ENCODE measurements at places on chromosomes 13 and 19. TPM values are rescaled to one million over a fixed set of nuclear protein-coding genes. Genes with fewer than 3 reads are reported as not detected.

GRCh38 chr13:43908156-43909126 is 28.7 kb downstream of the LACC1 start:
- no peak overlapping the region for H3K4me3 ChIP-seq
- peaks cover 7% of the 10 kb centered on the region for H3K4me1 ChIP-seq
- H3K27ac ChIP-seq = no peak overlapping the region
- peak; percentile 7 for DNase-seq

Gene ZNF578
- total RNA-seq = 0.77 TPM

GRCh38 chr19:51320280-51320657 is 8.8 kb downstream of the IGLON5 start:
- H3K27me3 ChIP-seq = peaks cover 39% of the 10 kb centered on the region
- no peak for DNase-seq
- no peaks in the 10 kb centered on the region for H3K4me1 ChIP-seq
- no peaks in the 10 kb centered on the region for H3K36me3 ChIP-seq
- no peak overlapping the region for H3K4me3 ChIP-seq

DNA sequence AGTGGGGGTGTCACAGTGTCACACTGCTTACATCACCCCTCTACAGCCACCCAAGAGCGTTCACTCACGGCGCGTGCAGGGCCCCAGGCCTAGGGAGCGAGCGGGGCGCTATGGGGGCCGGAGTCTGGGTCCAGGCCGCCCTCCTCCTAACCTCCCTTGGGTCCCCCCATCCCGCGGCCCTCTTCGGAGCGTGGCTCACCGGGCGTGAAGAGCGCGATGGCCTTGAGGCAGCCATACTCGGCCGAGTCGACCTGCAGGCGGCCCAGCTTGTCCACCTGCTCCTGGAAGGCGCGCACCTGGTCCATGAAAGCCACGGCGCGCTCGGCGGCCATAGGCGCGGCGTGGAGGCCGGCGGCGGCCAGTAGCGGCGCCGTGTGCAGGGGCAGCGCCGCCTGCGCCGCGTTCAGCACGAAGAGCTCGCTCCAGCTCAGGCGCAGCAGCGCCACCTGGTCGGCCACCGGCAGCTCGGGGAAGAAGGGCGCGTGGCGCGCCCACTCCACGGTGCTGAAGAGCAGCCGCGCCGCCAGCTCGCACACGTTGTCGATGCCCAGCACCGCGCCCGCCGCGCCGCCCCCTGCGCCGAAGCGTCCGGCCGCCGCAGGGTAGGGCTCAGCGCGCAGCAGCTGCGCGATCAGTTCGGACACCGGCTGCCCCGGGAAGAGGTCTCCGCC is 9.4 kb downstream of the OCEL1 start:
- H3K36me3 ChIP-seq = peaks cover 6% of the 10 kb centered on the region
- peaks cover 9% of the 10 kb centered on the region for H3K4me1 ChIP-seq
- peak; percentile 87 for DNase-seq
- H3K4me3 ChIP-seq = peak overlapping the region; percentile 79
- H3K27me3 ChIP-seq = no peaks in the 10 kb centered on the region

- no peaks in the 10 kb centered on the region for H3K36me3 ChIP-seq
- no peak overlapping the region for H3K4me3 ChIP-seq
- no peak for DNase-seq
- peaks cover 48% of the 10 kb centered on the region for H3K27me3 ChIP-seq
- H3K27ac ChIP-seq = no peak overlapping the region
- H3K4me1 ChIP-seq = no peaks in the 10 kb centered on the region
Measured at GRCh38 chr13:25192936-25193335, 20.8 kb upstream of the AMER2 start.

Gene PSPN
- total RNA-seq = 1.8 TPM

Gene ZNF729
- total RNA-seq = not detected

Gene ENOX1
- 0.28 TPM for total RNA-seq

- peaks cover 14% of the 10 kb centered on the region for H3K4me1 ChIP-seq
- DNase-seq = no peak
- no peaks in the 10 kb centered on the region for H3K36me3 ChIP-seq
- H3K27me3 ChIP-seq = no peaks in the 10 kb centered on the region
Measured at GRCh38 chr19:42467183-42467760, 24.5 kb upstream of the CXCL17 start.

DNA sequence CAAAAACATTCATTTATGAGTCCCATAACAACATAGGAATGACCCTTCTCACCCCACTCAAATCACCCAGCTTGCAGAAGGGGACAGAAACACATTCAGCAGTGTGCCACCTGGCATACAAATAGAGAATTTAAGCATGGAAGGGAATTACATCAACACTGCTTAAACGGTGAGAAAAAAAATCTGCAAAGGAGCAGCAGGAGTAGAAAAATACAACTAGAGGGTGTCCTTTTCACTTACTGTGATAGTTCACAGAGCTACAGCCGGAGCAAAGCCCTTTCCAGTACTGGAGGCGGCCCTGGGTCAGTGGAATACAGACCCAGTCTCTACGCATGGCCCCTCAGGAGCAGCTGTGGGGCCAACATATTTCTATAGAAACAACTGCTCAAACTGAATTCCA is 764.3 kb upstream of the ARGLU1 start:
- H3K27me3 ChIP-seq = no peaks in the 10 kb centered on the region
- no peak overlapping the region for H3K27ac ChIP-seq
- no peaks in the 10 kb centered on the region for H3K36me3 ChIP-seq

DNA sequence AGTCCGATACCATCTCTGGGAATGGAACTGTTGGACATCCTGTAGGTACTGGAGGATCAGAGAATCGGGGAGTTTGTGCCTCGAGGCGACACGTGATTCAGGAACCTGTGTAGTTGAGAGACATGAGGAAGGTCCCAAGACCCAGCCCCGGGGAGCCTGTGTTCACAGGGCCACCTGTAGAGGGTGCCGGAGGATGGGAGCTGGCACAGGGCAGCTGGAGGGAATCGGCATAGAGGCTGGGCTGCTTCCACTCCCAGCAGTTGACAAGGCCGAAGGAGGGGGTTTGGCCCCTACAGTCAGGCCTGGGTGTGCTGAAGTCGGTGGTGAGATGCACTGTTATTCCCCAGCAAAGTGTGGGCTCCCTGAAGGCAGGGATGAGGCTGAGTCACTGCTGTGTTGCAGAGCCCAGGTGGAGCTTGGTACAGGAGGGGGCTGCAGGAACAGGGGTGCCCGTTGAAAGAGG is 2.5 kb upstream of the ISYNA1 start:
- no peak overlapping the region for H3K27ac ChIP-seq
- no peak overlapping the region for H3K4me3 ChIP-seq
- no peaks in the 10 kb centered on the region for H3K27me3 ChIP-seq

Gene APLP1
- 3.0 TPM for total RNA-seq

Gene PTPRS
- total RNA-seq = 1.8 TPM

DNA sequence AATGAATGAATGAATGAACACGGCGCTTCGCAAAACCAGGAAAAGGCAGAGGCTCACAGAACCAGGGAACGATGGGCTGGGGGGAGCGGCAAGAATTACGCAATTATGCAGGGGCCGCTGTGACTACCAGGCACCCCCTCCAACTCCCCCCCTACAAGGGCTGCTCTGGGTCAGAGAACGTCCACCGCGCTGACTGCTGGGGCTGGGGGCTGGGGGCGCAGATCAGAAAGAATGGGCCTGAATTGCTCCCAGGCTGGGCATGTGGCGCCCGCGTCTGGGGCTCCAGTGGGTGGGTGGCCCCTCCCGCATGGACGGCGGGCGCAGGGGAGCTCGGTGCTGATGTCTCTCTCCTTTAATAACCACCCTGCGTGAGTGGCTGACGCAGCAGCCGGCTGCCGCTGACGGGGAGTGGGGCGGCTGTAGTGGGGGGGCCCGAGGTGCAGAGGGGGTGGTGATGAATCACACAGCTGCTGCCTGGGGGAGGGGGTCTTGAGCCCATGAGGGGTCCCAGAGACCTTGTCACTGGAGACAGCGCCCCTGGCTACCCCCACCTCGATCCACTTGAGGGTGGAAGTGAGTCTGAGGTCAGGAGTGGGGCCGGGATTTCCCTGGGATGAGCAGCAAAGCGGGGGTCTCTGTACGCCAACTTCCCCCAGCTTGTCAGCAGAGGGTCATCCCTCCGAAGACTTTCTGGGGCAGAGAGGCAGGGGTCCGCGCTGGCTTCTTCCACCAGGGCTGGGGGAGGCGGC is 1.5 kb upstream of the CIRBP start:
- H3K27ac ChIP-seq = peak overlapping the region; percentile 55
- peak overlapping the region; percentile 45 for H3K4me3 ChIP-seq
- H3K4me1 ChIP-seq = peaks cover 60% of the 10 kb centered on the region
- DNase-seq = peak; percentile 54
- no peaks in the 10 kb centered on the region for H3K27me3 ChIP-seq

GRCh38 chr13:35769812-35770211 is 293.3 kb upstream of the MAB21L1 start:
- H3K36me3 ChIP-seq = no peaks in the 10 kb centered on the region
- no peaks in the 10 kb centered on the region for H3K4me1 ChIP-seq
- peaks cover 3% of the 10 kb centered on the region for H3K27me3 ChIP-seq
- H3K4me3 ChIP-seq = no peak overlapping the region

- DNase-seq = no peak
- H3K4me1 ChIP-seq = peaks cover 48% of the 10 kb centered on the region
- H3K27ac ChIP-seq = no peak overlapping the region
Measured at GRCh38 chr13:29957320-29957719, 106.9 kb upstream of the UBL3 start.

Gene LILRB5
- not detected for total RNA-seq

GRCh38 chr13:80117515-80117914 is 223.4 kb downstream of the SPRY2 start:
- no peak overlapping the region for H3K27ac ChIP-seq
- no peak for DNase-seq
- H3K36me3 ChIP-seq = no peaks in the 10 kb centered on the region
- no peak overlapping the region for H3K4me3 ChIP-seq
- H3K27me3 ChIP-seq = no peaks in the 10 kb centered on the region

GRCh38 chr19:16106121-16106520 is 5.6 kb upstream of the RAB8A start:
- peaks cover 16% of the 10 kb centered on the region for H3K36me3 ChIP-seq
- peak overlapping the region; percentile 44 for H3K27ac ChIP-seq
- H3K4me3 ChIP-seq = no peak overlapping the region
- peaks cover 4% of the 10 kb centered on the region for H3K4me1 ChIP-seq

DNA sequence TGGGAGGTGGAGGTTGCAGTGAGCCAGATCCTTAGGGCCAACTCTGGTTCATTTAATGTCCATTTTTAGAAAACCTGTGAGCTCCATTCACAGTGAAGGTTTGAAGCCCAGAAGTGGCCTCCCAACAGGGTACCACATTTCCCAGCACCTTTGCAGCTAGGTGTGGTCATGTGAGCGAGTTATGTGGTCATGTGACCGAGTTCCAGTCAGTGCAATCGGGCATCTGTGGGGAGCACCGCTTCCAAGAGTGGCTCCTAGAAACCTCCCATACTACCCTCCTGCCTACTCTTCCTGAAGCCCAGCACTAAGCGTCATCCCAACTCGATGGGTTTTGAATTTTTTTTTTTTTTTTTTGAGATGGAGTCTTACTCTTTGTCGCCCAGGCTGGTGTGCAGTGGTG is 663 bp upstream of the PLA2G4C start:
- peak overlapping the region; percentile 47 for H3K27ac ChIP-seq
- peak overlapping the region; percentile 81 for H3K4me3 ChIP-seq
- H3K27me3 ChIP-seq = no peaks in the 10 kb centered on the region
- peaks cover 11% of the 10 kb centered on the region for H3K36me3 ChIP-seq

GRCh38 chr19:11570039-11570462 is 7.4 kb downstream of the ACP5 start:
- H3K36me3 ChIP-seq = peaks cover 2% of the 10 kb centered on the region
- DNase-seq = no peak
- peaks cover 7% of the 10 kb centered on the region for H3K4me1 ChIP-seq
- no peak overlapping the region for H3K27ac ChIP-seq

DNA sequence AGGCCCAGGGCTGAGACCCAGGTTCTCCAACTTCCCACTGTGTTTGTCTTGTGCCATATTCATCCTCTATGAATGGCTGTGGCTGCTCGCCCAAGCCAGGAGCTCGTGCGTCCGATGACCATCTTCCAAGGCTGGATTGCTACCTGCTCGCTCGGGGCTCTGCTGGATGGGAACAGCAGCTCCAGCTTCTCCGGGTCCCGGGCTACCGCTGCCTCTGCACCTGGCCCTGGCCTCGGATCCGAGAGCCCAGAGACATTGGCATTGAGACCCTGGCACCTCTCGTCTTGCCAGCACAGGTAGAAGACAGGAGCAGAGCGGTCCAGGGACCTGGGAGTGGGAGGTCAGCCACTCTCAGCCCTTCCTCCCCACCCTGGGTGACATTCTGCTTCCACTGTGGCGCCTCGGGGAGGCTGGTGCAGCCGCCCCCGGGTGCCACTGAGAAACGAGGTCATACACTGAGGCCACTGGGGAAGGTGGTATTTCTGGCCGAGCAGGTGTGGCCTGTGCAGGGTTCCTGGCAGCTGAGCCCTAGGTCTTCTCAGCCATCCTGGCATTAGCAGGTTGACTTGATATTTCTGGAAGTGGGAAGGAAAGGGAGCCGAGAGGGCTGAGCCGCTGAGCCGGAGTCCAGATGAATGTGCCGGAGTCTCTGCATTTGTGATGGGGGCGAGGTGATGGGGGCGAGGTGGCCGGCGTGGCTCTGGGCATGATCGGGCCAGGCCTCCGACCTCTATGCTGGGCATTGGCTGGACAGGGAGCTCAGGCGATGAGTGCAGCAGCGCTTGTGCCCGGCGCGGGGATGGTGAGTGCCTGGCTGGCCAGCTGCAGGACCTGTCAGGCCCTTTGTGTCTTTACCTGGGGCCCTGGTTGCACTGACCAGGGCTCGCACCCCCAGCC is 18.6 kb downstream of the NDUFB7 start:
- H3K4me3 ChIP-seq = no peak overlapping the region
- H3K27me3 ChIP-seq = no peaks in the 10 kb centered on the region
- H3K27ac ChIP-seq = no peak overlapping the region
- peaks cover 55% of the 10 kb centered on the region for H3K4me1 ChIP-seq
- peaks cover 15% of the 10 kb centered on the region for H3K36me3 ChIP-seq
